Activated gamma-delta T cell treated with anti-CD3 and anti-CD28 coated beads, Interleukin-2, amount 50 U/mL, for 16 hours (primary cell): ENCODE measurements at places on chromosomes 11 and 22.

GRCh38 chr22:49332691-49333090 is 495.0 kb downstream of the BRD1 start:
- DNase-seq = no peak

DNA sequence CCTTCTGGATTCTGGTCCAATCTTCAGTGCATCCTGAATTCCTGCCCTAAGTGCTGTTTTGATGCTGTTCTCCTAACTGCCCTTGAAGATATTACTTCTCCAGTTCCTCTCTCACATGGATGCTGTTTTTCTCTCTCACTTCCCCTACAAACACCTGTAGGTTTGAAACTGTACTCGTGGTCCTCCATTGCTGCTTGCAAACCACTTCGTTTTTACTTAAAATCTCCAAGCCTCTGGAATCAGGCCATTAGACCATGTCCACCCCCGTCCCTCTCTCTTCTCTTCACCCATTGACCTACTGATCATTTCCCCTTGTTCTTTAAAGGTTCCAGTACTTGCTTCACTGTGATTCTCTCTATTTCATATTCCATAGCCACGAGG is 988.1 kb downstream of the NTM start:
- no peak for DNase-seq

GRCh38 chr11:66637557-66638176 is 836 bp upstream of the RBM4 start:
- DNase-seq = no peak

- no peak for DNase-seq
These were observed 32.9 kb downstream of the RPS6KA4 start for GRCh38 chr11:64391839-64392238.

DNA sequence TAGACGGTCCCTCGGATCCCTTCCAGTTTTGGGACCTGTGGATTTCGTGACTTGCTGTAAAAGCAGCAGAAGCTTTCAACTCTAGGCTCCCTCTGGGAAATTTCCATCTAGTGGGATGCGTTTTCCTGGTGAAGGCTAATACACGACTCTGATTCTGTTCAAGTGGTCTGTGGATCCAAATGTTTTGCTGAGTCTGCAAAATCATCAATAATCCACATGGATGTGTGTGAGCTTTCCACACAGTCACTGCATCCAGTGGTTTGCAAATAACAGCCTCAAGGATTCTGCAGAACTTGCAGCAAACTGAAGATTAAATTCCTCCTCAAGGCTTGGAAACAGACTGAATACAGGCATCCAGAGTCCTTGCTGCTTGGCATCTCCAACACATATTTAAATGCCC is 12.2 kb upstream of the DDB2 start:
- no peak for DNase-seq

GRCh38 chr11:41660585-41660984 is 201.1 kb upstream of the LRRC4C start:
- no peak for DNase-seq

GRCh38 chr11:72160319-72160718 is 24.8 kb downstream of the FOLR3 start:
- DNase-seq = no peak

DNA sequence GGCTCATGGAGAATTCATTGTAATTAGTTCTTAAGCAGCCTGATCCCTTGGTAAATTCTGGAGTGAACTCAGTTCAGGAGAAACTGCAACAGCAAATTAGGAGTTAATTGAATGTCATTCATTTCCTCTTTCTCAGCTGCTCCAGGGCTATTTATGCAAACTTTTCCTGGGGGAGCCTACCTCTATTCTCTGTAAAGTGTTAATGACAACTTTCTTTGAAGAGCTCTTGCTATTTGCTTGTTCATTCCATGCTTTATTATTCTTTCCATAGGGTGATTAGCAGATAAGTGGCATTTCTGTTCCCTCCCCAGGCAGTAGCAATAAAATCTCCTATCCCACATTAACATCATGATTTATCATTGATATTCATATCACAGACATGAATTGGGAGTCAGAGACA is 267.6 kb upstream of the DDI1 start:
- no peak for DNase-seq

- no peak for DNase-seq
These were observed 37.1 kb downstream of the BCR start for GRCh38 chr22:23217171-23218052.

- DNase-seq = no peak
These were observed 59.0 kb downstream of the SWAP70 start for GRCh38 chr11:9722893-9723292.
